Activated naive CD4-positive, alpha-beta T cell treated with anti-CD3 and anti-CD28 coated beads for 36 hours (primary cell): ENCODE measurements at places on chromosomes 2 and 18. TPM values are rescaled to one million over a fixed set of nuclear protein-coding genes. Genes with fewer than 3 reads are reported as not detected.

The FTCDNL1 gene
- total RNA-seq = 3.8 TPM

The GAL3ST2 gene
- not detected for total RNA-seq

The SOS1 gene
- total RNA-seq = 16.8 TPM

The DCDC2C gene
- total RNA-seq = not detected

The MSH2 gene
- total RNA-seq = 43.3 TPM
